ENCODE measurements at places on chromosomes 4 and X.

GRCh38 chr4:104446431-104447278 lies 48.0 kb downstream of the CXXC4 start:
- no peak for DNase-seq

DNA sequence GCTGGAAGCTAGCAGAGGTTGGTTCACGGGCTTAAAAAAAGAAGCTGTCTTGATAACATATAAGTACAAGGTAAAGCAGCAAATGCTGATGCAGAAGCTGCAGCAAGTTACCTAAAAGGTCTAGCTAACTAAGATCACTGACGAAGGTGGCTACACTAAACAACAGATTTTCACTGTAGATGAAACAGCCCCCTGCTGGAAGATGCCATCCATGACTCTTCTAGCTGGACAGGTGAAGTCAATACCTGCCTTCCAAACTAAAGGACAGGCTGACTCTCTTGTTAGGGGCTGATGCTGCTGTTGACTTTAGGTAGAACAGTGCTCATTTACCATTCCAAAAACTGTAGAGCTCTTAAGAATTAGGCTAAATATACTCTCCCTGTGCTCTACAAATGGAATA lies 99.5 kb downstream of the FBXW7 start:
- DNase-seq = no peak

DNA sequence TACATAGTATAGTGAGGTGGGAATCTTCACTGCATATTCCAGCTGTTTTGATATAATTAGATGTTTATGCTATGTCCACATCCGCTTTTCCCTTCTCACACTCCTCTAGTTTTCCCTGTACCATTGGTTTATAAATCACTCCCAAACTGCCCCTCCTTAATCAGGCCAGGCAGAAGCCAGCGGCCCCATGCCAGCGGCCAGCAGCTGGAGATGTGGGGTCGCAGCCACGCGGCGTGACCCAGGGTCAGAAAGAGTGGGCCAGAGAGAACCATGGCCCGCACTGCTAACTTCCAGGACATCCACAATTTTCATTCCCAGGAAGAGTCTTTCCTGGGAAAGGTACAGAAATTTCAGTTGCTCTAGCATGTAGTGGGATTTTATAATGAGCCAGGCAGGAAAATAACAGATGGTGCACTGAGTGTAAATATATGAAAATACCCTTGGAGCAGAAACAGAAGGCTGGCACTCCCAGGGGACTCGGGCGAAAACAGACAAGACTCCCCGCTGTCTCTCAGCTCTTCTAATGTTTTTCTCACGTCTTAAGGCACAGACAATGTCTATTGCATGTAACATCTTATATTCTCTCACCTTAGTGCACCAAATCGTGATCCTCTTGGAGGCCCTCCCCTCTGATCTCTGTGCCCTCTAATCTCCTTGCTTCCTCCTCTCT lies 145.9 kb upstream of the ZFP42 start:
- no peak for DNase-seq

- DNase-seq = no peak
These were observed 20.6 kb downstream of the RTL5 start for GRCh38 chrX:72110876-72111708.

DNA sequence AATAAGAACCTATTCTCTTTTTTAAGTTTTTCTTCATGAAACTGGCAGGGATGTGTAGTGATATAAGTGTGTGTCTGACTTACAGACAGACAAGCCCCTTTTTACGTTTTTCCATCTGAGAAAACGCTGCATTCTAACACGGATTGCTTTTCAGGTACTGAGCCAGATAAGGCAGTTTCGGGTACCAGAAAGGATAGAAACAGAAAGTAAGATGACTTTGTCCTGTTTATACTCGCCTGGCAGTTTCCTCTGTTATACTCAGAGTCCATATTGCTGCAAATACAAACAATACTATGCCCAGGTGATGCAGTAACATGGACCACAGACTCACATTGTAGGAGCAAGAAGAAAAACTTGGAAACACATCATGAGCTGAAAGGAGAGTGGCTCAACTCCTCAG lies 2320.6 kb upstream of the AGA start:
- no peak for DNase-seq

GRCh38 chr4:34566091-34566490 lies 1678.2 kb downstream of the ARAP2 start:
- no peak for DNase-seq

DNA sequence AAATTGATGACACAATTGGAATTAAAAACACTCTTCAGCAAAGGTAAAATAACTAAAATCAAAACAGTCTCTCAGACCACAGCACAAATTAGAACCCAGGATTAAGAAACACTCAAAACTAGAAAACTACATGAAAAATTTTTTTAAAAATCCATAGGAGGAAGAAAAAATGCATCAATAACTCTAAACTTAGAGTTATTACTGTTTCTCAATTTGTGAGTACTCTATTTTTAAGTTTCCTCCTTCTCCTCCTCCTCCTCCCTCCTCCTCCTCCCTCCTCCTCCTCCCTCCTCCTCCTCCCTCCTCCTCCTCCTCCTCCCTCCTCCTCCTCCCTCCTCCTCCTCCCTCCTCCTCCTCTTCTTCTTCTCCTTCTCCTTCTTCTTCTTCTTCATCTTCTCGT lies 1395.7 kb downstream of the STIM2 start:
- no peak for DNase-seq

GRCh38 chr4:75490155-75490554 lies 24.0 kb downstream of the RCHY1 start:
- peak; percentile 45 for DNase-seq

DNA sequence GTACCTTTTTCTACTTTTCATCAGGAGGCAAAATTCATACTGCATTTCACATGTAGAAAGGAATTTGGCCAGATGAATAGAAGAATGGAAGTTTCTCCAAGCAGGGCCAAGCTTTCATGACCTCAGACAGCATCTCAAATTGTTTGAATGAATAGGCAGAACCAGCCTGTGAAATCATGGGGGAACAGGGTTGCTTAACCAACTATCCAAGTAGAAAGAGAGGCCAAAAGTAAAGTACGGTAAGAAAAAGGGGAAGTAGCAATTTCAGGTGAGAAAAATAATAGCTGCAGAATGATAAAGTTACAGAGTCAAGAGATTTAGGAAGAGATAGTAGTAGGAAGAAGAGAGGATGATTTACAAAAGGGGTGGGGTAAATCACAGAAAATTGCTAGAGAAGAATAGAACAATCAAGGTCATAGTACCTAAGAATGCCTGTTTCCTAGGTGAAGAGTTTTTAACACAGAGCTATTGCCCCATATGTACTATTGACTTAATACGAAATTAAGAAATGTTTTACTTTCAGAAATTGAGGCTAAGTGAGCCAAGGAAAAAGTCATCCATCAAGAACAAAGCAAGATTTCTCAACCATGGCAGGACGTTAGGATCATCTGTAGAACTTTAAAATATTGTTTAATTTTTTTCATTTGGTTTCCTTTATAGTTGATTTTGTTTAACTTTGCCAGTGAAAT lies 177.1 kb upstream of the TET2 start:
- DNase-seq = no peak

DNA sequence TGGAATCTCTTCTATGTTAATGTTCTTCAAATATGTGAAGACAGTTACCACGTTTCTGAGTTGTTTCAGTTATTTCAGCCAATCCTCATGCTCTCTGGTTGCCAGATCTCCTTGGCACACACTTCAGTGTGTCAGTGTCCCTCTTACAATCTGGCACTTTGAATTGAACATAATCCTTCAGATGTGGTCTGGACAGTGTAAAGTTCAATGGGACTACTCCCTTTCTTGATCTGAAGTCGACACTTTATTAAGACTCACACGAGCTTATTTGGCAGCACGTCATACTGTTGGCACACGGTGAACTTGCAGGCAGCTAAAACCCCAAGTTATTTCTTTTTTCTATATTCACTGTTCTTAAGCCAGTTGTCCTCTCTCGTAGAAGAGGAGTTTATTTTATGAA lies 28.2 kb downstream of the ARSJ start:
- peak; percentile 67 for DNase-seq

- peak; percentile 66 for DNase-seq
These were observed 11.3 kb upstream of the BTC start for GRCh38 chr4:74805601-74806000.

GRCh38 chrX:74286950-74287740 lies 16.8 kb upstream of the ZCCHC13 start:
- peak; percentile 83 for DNase-seq

DNA sequence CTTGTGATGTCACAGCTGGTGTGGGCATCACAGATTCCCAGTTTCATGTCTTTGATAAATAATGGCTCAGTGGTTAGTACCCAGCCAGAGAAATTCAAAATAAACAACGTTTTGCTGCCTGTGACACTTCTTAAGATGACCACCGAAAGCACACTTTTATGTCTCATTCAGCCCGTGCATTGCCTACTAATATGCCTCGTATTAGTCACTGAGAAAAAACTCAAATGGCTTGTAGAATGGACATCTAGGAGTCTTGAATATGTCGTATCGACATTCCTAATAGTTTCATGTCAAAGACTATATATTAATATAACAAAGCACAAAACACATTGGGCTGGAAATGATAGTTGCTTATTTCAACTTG lies 103.9 kb upstream of the FAT1 start:
- no peak for DNase-seq

DNA sequence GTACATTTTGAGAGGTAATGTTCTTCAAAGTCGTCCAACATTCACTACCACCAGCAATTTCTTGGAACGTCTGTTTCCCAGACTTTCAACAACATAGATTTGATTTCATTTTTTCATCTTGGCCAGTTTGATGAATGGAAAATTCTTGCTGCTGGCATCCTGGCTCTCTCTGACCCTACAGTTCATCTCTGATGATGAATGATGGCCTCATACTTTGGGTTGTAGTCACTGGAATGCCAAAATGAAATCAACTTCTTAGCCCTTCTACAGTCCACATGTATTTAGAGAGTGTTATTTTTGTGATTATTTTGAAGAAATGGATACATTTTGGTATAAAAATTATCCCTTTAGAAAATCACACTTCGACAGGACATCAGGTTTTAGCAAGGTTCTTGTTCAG lies 8.8 kb downstream of the CHST7 start:
- peak; percentile 60 for DNase-seq

GRCh38 chrX:116172976-116173375 lies 2.4 kb downstream of the AGTR2 start:
- no peak for DNase-seq

GRCh38 chr4:77202491-77202890 lies 45.5 kb downstream of the CCNG2 start:
- no peak for DNase-seq

Measured in iris pigment epithelial cell (primary cell).